Naive thymus-derived CD4-positive, alpha-beta T cell (primary cell): ENCODE measurements at places on chromosomes 11 and 22. TPM values are rescaled to one million over a fixed set of nuclear protein-coding genes. Genes with fewer than 3 reads are reported as not detected.

FAM227A gene
- polyA plus RNA-seq, result not detected

PLEKHA7 gene
- polyA plus RNA-seq, result 1.1 TPM

CSRP3 gene
- polyA plus RNA-seq, result not detected

TOMM22 gene
- 53.1 TPM for polyA plus RNA-seq

IGLL1 gene
- not detected for polyA plus RNA-seq

RASGRP2 gene
- 312 TPM for polyA plus RNA-seq

C22orf42 gene
- not detected for polyA plus RNA-seq

EED gene
- polyA plus RNA-seq, result 22.0 TPM
